Left renal pelvis (tissue), 4 donors: ENCODE measurements at places on chromosomes 4 and X.

DNA sequence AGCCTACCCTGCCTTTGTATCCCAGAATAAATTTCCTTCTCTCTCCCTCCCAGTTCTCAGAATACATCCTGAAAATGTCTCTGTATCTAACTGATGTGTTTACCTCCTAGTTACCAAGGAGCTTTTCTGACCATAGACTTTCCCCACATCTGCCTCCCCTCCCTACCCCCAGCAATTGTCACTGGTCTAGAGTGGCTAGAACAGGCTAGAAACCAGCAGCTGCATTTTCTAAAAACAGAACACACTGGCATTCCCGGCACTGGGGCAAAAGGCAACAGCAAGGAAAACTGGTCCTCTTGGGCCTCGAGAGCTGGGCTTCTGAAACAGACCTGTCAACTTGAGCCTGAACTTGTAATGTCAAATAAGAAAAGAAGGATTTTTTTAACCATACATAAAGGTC is 16.4 kb downstream of the TASL start:
- no peak for DNase-seq

DNA sequence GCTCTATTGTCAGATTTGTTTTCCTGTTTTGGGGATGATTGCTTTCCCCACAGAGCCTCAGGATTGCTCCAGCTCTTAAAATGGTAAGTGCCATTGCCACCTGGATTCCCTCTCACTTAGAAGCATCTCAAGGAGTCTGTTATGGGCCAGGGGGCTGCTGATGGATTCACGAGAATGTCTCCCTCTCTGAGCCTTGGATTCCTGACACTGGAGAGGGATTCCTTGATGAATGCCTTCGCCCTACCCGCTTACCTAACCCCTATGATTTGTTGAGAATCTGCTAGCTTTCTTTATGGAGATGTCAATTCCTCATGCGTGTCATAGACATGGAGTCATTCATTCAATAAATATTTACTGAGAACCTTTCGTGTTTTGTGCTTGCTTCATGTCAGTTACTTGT is 36.9 kb upstream of the TENM3 start:
- no peak for DNase-seq

DNA sequence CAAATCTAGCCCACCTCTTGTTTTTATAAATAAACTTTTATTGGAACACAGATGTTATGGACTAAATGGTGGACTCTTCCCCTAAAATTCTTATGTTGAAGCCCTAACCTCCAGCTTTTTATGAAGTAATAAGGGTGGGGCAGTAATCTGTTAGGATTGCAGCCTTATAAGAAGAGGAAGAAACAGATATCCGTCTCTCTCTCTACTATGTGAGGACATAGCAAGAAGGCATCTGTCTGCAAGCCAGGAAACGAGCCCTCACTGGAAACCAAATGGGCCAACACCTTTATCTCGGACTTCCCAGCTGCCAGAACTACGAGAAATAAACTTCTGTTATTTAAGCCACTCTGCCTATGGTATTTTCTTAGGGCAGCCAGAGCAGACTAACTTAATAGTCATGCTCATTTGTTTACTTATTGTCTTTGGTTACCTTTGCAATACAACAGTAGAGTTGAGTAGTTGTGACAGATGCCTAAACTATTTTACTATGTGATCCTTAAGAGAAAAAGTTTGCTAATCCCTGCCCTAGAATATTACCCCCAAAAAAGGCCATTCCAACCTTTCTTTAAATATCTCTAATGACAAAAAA is 67.4 kb downstream of the MANBA start:
- no peak for DNase-seq

DNA sequence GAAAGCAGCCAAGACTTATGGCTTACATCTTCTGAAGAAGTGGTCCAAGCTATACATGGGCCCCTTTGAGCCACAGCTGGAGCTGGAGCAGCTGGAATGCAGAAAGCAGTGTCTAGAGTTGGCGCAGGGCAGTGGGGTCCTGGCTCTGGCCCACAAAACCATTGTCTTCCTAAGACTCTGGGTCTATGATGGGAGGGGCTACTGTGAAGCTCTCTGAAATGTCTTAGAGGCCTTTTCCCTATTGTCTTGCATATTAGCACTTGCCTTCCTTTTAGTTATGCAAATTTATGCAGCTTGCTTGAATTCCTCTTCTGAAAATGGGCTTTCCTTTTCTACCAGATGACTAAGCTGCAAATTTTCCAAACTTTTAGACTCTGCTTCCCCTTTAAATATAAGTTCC is 15.3 kb downstream of the NPY1R start:
- no peak for DNase-seq

DNA sequence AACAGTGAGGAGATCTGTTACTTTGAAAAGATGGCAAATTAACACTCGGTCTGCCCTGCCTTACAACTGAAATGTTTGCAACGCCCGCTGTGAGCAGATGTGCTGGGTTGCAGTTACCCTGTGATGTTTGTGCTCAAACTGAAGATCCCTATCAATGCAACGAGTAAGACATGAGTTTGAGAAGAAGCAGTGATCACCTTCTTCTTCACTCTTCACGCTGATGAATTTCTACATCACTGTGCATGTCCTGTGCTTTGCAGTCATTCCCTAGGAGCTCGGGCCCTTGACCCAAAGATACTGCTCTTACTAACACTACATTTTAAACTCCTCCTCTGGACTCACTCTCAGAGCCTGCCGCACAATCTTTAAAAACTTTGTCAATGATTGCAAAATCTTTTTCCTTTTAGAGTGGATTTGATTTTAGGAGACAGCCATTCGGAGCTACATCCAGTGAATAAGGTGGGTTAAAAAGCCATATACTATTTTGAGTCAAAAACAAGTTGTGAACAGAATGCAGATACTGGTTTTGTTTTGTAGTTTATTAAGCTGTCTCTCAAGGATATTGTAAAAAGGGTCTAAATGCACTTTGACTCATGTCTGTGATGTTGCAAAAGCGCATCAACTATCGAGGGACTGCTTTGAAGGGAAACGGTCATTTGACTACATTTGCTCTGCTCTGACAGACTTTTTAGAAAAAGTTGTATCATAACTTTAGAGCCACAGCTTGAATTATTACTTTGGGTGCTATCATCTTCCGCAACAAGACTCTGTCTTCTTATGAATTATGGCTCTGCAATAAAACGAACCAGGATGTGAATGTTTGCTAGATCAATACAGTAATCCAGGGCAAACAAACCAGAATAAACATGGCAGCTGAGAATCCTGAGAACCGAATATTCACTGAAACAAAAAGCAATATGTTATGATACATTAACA is 5.7 kb upstream of the RHOH start:
- DNase-seq = no peak

- DNase-seq = no peak
Observed at GRCh38 chrX:134374294-134374693, 85.7 kb upstream of the HPRT1 start.

DNA sequence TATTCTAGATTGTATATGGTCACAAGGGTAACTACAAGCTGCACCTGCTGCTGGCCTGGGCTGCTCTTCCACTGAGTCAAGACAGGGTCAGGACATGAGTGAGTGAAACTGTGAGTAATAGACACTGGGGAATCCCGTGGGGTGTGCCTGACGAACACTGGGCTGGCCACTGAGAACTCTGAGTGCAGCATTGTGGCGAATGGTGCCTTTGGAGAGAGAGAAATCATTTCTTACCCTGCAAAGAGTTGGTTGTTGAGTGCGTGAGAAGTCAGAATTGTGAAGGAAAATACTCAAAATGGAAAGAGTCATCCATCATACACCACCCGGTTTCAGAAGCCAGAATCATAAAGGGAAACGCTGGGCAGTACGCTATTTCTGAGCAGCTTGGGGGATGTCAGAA is 43.1 kb upstream of the LSM6 start:
- no peak for DNase-seq

DNA sequence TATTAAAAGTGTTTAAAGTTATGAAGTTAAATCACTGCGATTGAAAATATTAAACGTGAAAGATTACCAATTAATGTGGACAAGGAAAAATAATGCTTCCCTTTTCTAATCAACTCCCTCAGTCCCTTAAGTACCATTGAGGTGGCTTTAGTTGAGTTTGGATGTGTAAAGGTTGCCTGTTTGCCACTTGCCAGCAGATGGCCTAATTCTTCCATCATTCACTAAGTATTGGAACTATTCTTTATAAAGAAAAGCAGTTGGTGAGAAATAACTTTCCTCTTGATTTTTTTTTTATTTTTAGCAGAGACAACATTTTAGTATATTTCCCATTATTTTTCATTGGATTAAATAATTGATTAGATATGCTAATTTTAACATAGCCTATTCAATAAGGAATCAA is 295.9 kb upstream of the TACR3 start:
- no peak for DNase-seq

DNA sequence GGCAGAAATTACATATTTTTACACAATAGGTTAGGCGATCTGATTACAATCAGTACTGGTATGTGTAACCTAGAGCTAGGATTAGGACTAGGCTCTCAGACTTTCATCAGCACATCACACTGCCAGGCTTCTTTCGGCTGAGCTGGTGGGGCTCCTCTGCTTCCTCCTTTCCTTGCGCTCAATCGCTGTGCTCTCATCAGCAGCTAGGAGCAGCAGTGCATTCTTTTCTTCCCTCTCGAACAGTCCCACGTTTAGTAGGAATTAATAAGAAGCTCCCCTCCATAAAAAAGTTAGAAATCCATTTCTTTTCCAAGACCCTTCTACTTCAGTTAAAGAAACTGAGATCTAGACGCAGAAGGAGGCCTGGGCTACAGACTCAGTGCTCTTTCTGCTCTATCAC is 350.4 kb downstream of the SPRY1 start:
- no peak for DNase-seq

DNA sequence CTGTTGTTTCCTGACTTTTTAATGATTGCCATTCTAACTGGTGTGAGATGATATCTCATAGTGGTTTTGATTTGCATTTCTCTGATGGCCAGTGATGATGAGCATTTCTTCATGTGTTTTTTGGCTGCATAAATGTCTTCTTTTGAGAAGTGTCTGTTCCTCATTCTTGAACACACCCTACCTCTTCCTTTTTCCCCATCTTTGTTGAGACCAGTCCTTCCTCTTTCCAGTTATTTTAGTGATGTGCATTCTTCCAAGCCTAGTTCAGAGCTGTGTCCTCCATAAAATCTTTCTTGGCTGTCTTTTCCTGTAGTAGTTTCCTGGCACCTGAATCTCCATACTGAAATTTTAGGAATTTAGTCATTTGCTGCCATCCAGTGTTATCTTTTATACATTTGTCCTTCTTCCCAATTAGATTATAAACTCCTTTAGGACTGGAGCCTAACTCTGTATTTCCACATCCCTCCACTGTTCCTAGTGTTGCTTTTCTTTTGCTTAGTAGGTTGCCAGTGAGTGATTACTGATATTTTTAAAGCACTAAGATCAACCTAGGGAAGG is 11.4 kb downstream of the FHIP1A start:
- no peak for DNase-seq

GRCh38 chrX:100424012-100424411 is 13.9 kb upstream of the PCDH19 start:
- DNase-seq = no peak

- DNase-seq = no peak
Observed at GRCh38 chrX:86421771-86422170, 273.5 kb downstream of the DACH2 start.

GRCh38 chr4:1508161-1509160 is 102.2 kb upstream of the NKX1-1 start:
- DNase-seq = no peak

DNA sequence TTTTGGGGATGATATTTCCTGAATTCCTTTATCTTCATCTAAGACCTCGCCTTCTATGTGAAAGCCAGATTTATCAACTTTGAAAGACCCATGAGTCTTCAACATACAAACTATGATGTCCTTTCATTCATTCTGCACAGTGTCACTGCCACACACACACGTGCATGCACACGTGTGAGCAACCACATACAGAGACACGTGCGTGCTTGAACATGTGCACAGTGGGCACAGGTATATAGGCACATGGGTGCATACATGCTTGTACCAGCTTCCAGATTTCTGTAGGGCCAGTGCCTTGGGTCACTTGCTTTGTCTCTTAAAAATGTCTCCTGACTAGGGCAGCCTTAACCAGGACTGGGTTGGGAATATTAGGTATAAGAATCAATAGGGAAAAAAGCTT is 49.1 kb upstream of the RBPJ start:
- no peak for DNase-seq

GRCh38 chrX:39473812-39474211 is 623.9 kb downstream of the BCOR start:
- DNase-seq = no peak

GRCh38 chr4:35066406-35066805 is 1177.9 kb downstream of the ARAP2 start:
- no peak for DNase-seq

- DNase-seq = no peak
Observed at GRCh38 chr4:911871-912490, 20.1 kb downstream of the GAK start.

- no peak for DNase-seq
Observed at GRCh38 chr4:145565328-145565727, 53.9 kb upstream of the MMAA start.

GRCh38 chrX:46759645-46759974 is 692 bp upstream of the SLC9A7 start:
- DNase-seq = no peak

- DNase-seq = no peak
Observed at GRCh38 chr4:76803522-76803921, 94.4 kb downstream of the SOWAHB start.
